Amygdala (tissue), 56 donors: ENCODE measurements at places on chromosomes 16 and 17.

DNA sequence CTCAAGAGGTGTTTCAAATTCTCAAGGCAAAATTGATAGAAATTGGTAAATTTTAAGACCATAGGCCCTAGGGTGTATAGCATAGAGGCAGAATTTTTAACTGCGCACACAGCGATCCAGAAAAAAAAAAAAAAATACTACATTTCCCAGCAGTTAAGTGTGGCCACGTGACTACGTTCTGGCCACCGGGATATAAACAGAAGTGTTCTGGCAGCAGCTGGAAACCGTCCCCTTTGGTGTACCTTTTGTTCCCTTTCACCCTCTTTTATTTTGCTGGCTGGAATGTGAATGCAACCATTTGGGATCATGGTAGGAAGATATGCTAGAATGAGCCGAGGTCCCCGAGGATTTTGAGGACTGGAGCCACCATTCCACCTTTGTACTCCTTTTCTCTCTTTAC, 52.7 kb upstream of the AKAP1 start:
- no peak for DNase-seq

DNA sequence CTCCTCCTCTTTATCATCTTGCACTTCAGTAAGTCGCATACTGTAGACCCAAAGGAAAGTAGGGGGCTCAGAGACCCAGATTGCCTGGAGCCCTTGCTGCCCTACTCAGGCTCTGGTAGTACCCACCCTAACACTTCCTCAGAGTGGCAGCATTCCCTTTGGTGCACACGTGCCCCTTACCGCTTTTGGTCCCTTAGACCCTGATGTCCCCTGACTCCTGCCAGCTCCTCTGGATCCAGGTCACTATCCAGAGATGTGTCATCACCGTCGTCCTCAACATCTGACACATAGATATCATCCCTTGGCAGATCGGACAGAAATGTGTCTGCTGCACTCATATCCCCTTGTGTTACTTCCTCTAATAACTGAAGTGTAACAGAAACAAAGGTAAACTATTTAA, 5.4 kb upstream of the PSMC5 start:
- no peak for DNase-seq

GRCh38 chr17:40560592-40561293, 4.5 kb downstream of the CCR7 start:
- no peak for DNase-seq

- no peak for DNase-seq
These were observed 27.9 kb downstream of the VAT1L start for GRCh38 chr16:77816293-77816692.

DNA sequence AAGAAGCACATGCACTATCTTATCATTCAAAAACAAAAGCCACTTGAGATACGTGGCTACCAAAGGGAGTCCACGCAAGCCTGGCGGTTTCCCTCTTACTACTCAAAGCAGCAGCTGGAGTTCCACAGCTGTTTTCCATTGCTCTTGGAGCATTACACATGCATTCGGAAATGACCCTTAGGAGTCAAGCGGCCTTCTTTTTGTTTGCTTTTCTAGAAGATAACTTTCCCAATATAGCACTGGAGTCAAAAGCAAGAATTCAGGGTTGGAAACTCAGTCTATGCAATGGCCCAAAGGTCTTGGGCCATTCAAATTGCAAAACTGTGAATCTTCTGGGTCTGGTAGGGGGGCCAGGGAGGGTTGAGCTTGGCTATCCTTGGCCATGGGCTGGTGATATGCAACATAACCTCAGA, 97.8 kb upstream of the MAF start:
- no peak for DNase-seq

- DNase-seq = no peak
These were observed 12.5 kb downstream of the KCNH6 start for GRCh38 chr17:63535640-63536039.
